NT2/D1 (cell line): ENCODE measurements at places on chromosomes 5 and 9.

DNA sequence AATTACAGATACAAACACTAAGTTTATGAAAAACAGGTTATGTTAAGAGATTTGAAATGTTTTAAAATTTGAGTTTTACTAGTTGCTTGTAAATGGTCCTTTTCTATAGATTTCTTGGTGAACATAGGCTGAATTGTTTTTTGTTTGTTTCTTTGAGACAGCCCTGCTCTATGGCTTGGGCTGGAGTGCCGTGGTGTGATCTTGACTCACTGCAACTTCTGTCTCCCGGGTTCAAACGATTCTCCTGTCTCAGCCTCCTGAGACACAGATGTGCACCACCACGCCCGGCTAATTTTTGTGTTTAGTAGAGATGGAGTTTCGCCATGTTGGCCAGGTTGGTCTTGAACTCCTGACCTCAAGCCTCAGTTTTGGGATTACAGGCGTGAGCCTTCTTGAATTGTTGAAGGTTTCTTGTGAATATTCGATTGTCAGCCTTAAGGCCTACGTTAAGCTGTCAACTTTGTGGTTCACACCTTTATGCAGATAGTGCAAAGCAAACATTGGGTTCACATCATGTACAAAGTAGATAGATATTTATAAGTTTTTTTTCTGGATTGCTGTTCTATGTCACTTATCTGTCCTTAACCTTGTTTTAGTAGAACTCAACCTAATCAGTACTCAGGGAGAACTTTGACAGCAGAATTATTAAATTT lies 26.2 kb downstream of the UHRF2 start:
- DNase-seq, result no peak

GRCh38 chr9:18382243-18382642 lies 91.7 kb upstream of the ADAMTSL1 start:
- no peak for DNase-seq

DNA sequence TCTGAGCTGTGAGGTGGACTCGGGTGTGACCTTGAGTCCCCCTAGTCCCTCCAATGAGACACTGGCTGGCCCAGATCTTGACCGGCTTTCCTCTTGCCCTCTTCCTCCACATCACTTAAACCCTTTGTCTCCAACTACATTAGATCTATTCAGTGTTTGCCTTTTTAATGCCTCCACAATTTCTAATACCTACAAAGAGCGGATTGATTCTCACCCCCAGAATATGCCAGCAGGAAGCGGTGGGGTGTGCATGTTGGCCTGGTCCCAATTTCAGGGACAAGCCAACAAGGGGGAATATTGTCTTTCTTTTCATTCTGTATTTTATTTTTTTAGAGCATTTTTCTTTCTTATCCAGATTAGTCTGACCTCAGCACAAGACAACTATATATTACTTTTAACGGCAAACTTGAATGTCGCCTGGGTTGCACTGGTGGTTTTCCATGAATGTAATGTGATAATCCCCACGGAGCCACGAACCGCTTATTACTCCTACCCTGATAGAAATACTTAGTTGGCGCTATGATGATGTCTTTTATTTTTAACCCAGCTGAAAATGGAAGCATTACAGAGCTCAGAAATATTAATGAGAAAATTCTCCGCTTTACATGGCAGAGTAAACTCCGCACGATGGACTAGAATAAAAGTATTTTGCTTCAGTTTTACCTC lies 68.5 kb upstream of the MYO10 start:
- DNase-seq, result no peak

- DNase-seq, result no peak
Measured at GRCh38 chr5:164059471-164059870, 554.1 kb downstream of the MAT2B start.

DNA sequence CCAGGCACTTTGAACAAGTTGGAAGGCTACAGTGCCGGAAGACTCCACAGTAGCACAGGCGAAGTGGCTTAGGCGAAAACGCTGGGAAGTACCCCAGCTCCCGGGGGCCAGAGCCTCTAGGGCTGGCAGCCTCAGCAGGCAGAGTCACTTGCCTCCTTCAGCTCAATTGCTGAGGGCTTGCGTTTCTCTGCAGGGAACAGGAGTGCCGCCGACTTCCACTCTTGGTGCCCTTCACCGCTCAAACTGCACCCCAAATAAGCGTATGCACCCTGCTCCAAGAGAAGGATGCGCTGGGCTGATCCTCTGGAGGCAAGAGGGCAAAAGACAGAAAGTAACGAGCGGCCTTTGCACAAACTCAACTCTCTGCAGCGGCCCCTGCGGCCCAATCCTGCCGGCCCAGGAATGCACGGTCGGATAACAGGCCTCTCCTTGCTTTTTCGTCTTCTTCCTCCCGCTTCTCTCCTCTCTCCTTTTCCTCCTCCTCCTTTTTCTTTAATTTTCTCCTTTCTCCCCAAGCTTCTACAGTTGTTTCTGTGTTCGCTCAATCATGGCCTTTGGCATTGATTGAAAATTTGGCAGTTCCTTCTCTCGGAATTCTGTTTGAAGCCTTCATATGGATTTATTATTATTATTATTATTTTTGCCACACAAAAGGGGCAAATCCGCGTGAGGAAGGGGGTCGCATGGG lies 1.1 kb upstream of the S1PR3 start:
- DNase-seq, result no peak

DNA sequence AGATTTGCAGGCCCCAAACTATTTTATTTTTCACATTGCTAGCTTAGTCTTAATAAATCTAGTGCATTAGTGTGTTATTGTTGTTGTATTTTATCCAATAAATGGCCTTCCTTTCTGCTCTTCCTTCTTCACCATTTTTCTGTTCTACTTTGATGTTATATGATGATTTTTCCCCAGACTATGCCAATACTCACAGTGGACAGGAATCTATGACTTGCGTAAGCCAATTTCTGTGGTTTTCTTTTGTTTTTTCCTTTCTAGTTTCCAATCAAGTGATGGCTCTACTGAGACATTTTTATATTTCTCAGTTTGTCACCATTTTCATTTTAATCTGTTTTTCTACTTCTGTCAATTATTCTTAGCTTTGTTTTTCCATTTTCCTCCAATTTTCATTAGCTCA lies 106.8 kb upstream of the FBXL7 start:
- no peak for DNase-seq

DNA sequence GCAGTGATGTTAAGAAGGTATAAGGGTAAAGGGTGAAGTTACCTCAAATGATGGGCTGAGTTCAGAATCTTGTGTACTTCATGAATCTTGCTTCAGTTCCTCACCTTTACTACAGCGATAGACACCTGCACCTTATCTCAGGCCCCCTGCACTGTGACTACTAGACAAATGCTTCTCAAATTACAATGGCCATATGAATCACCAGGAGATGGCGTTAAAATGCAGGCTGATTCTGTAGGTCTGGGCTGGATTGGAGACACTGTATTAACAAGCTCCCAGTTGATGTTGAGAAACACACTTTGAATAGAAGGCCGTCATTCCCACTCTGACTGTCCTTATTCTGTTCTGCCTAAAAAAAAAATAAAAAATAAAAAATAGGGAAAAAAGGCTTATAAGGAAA lies 29.8 kb downstream of the TARS1 start:
- no peak for DNase-seq

DNA sequence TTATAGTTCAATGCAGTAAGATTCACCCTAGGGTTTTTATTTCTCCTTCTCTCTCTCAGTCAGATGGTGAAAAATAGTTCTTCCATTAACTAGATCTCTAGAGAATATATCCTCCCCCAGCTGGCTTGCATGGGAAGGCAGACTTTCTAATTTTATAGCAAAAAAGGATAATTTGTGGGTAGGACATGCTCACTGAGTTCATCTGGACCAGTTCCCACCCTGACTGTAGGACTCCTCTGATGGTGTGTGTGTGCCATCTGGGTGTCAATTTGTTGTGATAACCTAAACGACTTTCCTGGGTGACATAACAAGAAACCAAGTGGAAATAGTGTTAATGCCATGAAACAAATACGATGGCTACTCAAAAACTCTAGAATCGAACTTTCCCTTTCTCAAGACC lies 44.9 kb downstream of the APBA1 start:
- DNase-seq, result no peak

- DNase-seq, result no peak
Measured at GRCh38 chr5:132342291-132343180, 27.0 kb upstream of the SLC22A5 start.

- no peak for DNase-seq
Measured at GRCh38 chr9:110579034-110579861, at the start of gene SVEP1. Gene SVEP1, minus strand, starts transcription at chr9:110579741. Its CDS starts 198 bp downstream, at chr9:110579543.

GRCh38 chr9:81906671-81907070 lies 21.6 kb upstream of the SPATA31D4 start:
- no peak for DNase-seq

DNA sequence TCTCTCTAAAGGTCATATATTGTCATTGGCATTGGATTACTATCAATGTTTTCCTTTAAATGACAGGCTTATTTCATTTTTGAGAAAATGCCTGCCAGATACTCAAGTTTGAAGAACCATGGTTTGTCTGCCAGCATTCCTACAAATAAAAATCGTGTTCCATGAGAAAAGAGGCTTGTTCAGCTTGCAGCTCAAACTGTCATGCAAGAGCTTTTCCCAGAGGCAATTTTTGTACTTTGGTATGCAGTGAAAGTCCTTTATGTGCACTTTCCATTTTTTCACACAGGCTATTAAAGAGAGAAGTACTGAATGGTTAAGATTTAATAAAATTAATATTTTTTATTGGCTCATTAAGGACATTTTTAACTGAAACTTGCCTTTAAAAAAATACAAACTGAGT lies 110.4 kb downstream of the FBXO4 start:
- DNase-seq, result no peak

GRCh38 chr5:108739906-108740305 lies 7.8 kb upstream of the FER start:
- no peak for DNase-seq

- DNase-seq, result no peak
Measured at GRCh38 chr9:133726401-133727276, 11.5 kb downstream of the SARDH start.

- DNase-seq, result no peak
Measured at GRCh38 chr5:8229551-8229950, 360.6 kb downstream of the MTRR start.
